Psoas muscle (tissue), 8 donors: ENCODE measurements at places on chromosomes 6 and 20. TPM values are rescaled to one million over a fixed set of nuclear protein-coding genes. Genes with fewer than 3 reads are reported as not detected.

The KCNK5 gene
- 0.06 TPM for total RNA-seq

The RPS6KA2 gene
- total RNA-seq: 40.4 TPM

The WDR27 gene
- 6.3 TPM for total RNA-seq

The LRRC73 gene
- total RNA-seq: 0.20 TPM

The LRRC1 gene
- total RNA-seq: 0.42 TPM

- DNase-seq: no peak
Measured at GRCh38 chr6:52310932-52311331, 26.4 kb upstream of the MCM3 start.

DNA sequence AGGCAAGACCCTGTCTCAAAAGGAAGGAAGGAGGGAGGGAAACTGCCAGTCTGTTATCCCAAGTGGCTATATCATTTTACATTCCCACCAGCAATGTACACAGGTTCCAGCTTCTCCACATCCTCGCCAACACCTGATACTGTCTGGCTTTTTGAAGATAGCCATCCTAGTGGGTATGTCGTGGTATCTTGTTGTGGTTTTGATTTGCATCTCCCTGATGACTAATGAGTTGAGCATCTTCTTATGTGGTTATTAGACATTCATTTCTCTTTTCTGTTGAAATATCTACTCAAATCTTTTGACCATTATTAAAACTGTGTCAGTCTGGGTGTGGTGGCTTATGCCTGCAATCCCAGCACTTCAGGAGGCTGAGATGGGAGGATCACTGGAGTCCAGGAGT is 47.9 kb upstream of the ARID1B start:
- no peak for DNase-seq
